ENCODE measurements at places on chromosomes 11 and 22.
A peak's percentile ranks its signal among the peaks of the same experiment; 100 is the strongest.

- no peak for DNase-seq
Measured at GRCh38 chr22:29335656-29336055, 20.2 kb upstream of the RASL10A start.

DNA sequence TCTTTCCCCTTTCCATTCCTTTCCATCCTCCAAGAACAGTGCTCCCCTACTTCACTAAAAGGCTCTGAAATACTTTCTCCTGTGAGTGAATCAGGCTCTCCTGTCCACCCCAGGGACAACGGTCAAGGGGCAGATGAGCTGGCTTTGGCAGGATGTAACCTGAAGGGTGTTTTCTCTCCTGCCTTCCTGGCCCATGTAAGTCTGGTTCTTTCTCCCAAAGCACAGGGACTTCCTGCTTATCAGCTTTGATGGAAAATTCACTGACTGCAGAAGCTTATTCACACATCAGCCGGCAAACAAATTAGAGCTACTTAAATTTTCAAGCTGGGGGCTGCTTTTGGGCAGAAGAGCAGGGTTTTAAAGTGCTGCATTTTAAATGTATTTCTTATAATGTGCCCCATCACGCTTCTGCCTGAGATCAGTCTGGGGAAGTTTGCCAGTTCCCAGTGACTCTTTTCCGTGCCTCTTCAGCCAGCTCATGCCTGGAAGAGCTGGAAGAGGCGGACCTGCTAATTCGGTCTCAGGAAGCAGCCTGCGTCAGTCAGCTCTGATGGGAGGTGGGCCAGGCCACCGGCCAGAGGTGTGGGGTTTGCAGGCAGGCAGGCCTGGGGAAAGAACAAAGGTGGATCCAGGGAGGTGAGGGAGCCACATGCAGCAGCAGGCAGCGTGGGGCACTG, 140.4 kb upstream of the TBCEL start:
- DNase-seq, result no peak

DNA sequence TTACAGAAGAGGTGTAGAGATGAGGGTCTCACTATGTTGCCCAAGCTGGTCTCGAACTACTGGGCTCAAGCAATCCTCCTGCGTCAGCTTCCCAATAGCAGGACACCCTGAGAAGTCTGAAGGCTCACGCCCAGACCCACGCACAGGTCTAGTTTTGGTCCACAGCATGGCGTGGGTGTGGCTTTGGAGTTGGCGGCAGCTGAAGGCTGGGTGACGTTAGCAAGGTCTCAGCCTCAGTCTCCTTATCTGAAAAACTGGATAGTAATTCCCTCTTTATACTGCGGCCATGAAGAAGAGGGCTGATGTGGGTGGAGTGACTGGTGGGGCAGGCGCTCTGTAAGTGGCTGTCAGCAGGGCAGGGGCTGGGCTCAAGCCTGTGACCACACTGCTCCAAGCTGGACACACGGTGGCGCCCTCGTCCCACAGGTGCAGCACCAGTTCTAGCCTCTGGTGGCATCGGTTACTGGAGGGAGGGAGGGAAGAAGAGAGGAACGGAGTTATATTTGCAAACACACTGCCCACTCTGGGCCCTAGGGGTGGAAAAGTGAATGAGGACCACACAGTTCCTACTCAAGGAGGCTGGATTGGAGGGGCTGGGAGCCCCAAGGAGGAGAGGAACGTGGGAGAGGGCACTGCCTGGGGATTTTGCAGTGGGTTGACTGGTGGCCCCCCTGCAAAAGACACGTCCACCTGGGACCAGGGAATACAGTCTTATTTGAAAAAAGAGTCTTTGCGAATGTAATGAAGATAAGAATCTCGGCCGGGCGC, 19.6 kb upstream of the CARD10 start:
- peak; percentile 92 for DNase-seq

DNA sequence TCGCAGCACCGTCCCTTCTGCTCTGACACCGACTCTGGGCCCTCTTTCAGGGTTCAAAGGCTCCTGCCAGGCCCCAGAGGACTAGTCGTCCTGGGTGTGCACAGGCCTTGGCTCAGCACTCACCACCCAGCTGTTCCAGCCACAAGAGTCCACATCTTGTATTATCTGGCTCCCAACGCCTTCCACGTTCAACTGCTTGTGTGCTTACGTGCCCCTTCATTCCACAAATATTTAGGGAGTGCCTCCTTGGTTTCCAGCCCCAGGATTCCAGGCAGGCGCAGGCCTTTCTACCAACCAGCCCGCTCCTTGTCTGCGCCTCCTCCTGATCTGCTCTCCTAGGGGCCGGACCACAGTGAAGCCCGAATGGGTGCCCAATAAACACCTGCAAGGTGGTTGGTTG, 70.9 kb downstream of the SCUBE1 start:
- DNase-seq, result no peak

DNA sequence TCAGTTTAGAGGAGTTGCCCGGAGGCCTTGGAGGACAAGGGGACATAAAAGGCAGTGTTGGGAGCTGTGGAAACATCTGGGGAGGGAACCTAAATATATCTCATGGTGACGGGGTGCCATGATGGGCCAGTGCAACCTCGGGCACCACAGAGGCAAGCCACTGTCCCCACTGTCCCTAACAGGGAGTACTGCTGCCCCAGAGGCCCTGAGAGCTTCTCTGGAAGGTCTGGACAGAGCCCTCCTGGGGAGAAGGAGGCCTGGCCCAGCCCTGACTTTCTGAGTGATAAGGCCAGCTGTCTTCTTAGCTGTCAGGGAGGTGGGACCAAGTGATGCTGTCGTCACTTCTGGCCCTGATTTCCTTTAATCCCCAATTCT, 5.5 kb upstream of the P2RY6 start:
- peak; percentile 11 for DNase-seq

DNA sequence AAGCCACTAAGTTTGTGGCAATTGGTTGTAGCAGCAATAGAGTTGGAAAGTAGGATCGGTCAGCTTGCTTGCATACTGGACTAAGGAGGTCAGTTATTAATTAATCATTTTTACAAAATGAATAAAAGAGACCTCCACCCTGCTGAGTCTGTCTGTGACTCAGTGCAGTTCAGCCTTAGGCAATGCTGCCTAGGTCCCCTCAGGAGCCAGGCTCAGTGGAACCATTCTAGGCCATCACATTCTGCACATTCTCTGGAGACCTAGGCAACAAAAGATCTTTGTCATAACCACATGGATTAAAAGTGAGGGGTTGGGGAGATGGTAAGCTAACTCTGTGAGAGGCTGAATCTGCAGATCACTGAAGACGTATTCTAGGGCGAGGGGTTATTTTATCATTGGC, 178.7 kb upstream of the CADM1 start:
- DNase-seq, result no peak

- peak; percentile 81 for DNase-seq
Measured at GRCh38 chr22:43996170-43996980, 27.7 kb upstream of the PARVB start.

- no peak for DNase-seq
Measured at GRCh38 chr11:30917859-30918478, 331.8 kb upstream of the MPPED2 start.

DNA sequence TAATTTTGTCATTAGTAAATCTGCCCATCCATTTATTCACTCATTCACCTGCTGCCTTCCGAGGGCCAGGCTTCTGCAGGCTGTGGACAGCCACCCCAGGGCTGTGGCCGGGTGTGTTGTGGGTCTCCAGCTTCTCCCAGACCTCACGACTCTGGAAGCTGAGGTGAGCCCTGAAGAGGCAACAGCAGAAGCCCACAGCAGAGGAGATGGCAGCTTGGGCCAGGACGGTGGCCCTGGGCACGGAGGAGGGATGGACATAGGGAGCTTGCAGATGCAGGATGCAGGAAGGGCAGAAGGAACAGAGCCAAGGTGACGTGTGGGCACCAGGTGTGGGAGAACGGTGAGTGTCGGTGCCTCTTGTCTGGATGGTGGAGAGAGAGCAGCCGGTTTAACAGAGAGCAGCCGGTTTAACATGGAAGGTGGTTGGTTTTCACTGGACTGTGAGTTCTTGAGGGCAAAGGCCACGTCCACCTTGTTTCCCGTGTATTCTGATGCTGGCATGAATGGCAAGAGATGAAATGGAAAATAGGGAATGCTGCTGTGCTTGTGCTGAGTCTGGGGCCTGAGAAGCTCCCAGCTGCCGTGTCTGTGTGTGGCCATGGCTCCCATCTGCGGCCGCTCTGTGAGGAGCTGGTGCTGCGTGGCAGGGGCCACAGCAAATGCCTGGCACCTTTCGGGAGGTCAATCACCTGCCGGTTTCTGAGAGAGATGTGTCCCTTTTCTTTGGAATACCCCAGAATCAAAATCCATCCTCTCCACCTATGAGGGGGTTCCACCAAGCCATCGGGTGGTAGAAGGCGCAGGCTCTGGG, 669.9 kb downstream of the BRD1 start:
- DNase-seq, result no peak

Measured in activated T-cell treated with anti-CD3 and anti-CD28 coated beads, Interleukin-2, amount 50 U/mL, for 24 hours (primary cell).